ENCODE measurements at places on chromosomes 11 and 22.

GRCh38 chr22:22429369-22430108 lies 79.0 kb downstream of the ZNF280B start:
- no peak for DNase-seq

DNA sequence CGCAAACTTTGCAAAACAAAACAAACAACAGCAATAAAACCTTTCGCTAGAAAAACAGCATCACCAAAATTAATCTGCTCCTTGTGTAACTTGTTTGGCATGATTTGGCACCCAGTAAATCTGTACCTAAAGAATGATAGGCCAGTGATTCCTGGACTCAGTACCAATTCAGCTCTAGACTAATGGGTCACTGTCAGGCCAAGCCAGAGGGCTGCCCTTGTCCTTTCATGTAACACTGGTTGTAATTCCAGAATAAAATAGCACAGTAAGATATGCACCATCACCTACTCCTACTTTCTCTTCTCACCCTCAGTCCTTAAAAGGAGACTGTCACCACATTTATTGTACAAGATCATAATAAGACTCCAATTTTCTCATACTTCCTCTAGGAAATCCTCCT lies 341.6 kb upstream of the PITPNB start:
- DNase-seq = no peak

DNA sequence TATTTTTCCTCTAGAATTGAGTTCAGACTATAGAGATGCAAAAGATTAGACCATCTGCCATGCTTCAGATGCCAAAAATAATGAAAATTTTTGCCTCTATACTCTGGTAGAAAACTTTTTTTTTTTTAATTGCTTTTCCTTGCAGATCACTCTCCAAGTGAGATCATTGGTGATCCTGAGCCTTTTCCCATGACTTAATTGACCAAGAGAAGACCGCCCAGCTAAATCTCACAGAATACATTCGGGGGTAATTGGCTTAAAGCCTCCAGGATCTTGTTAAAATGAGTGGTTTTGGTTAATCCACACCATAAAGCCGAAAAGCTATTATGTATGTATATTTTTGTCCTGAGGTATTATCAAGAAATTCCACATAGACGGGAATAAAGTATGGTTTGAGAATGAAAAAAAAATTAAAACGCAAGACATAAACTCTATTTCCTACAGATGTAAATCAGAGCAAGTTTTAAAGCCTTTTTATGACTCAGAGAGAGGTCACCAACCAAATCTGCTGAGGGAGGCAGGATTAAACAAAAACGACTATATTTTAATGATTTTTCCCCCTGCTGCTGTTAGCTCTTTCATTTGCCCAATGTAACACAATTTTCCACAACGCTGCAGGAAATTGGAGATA lies 64.0 kb downstream of the PARVA start:
- DNase-seq = no peak

GRCh38 chr22:25817092-25817943 lies 75.3 kb downstream of the MYO18B start:
- no peak for DNase-seq

GRCh38 chr11:79362206-79362757 lies 78.5 kb downstream of the TENM4 start:
- no peak for DNase-seq

DNA sequence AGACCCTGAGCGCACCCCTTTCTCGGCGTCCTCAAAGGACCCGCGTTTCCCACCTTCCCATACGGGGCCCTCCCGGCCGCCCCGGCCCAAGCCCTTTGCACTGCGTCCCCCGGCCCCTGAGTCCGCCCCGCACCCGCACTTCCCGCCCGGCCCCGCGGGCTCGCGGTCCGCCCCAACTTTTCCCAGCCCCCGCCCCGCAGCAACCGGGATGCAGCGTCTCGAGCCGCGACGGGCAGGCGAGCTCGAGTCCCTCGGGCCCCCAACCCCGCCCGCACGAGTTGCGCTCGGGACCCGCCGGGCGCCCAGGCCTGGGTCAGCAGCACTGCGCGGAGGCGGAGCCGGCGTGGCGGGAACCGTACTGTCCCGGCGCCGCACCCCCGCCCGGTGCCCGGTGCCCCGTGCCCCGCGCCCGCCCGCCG lies 371 bp downstream of the SMCO4 start:
- no peak for DNase-seq

GRCh38 chr22:27768027-27768653 lies 33.4 kb downstream of the MN1 start:
- no peak for DNase-seq

DNA sequence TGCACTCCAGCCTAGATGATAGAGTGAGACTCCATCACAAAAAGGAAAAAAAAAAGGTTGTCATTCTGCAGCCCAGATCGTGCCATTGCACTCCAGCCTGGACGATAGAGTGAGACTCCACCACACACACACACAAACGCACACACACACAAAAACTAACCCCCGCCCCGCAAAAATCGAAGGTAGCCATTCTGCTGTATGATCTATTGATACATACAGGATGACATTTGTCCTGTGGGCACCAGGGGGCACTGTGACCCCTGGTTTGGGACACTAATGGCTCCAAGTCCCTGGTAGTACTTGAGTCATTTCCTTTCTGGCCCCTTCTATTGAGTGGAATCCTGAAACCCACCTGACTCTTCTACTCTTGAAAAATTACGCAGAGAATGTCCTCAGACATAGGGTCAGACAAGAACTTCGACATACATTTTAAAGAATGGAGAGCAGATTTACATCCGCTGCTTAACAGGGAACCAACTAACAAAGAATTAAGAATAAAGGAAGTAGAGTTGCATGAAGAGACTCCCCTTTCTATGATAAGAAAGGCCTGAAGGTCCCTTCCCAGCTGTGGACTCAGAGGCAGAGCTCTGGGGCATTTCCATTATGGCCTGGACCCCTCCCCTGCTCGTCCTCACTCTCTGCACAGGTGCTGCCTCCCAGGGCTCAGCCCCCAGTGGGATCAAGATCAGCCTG lies 35.0 kb upstream of the PRAME start:
- DNase-seq = peak; percentile 26

DNA sequence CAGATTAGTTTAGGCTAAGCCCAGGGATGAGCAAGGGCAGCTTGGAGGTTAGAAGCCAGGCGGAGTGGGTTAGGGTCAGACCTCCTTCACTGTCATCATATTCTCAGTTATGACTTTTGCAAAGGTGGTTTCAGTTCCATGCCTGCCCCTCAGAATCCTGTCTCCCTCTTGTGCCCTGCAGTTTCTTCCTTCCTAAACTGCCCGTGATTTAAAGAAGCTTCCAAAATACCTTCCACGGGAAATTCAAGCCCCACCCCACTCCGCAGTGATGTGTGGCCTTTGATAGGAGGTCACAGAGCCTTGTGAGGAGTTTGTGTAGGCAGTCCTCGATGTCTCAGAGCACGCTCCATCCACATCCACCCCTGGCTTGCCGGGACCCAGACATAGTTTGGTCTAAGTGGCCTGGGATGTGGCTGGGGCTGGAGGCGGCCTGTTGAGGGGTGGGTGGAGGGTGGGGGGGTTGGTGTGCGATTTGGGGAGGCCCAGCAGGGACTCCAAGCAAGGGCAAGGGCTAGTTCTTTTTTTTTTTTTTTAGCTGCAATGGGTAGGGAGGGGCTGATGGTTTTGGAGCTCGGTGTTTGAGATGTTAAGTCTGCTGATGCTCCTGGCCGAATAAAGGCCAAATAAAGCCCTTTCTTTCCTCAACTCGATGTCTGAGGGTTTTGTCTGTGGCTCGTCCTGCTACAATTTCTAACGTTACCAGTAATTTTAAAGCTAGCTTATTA lies 1.6 kb upstream of the IFITM1 start:
- no peak for DNase-seq

DNA sequence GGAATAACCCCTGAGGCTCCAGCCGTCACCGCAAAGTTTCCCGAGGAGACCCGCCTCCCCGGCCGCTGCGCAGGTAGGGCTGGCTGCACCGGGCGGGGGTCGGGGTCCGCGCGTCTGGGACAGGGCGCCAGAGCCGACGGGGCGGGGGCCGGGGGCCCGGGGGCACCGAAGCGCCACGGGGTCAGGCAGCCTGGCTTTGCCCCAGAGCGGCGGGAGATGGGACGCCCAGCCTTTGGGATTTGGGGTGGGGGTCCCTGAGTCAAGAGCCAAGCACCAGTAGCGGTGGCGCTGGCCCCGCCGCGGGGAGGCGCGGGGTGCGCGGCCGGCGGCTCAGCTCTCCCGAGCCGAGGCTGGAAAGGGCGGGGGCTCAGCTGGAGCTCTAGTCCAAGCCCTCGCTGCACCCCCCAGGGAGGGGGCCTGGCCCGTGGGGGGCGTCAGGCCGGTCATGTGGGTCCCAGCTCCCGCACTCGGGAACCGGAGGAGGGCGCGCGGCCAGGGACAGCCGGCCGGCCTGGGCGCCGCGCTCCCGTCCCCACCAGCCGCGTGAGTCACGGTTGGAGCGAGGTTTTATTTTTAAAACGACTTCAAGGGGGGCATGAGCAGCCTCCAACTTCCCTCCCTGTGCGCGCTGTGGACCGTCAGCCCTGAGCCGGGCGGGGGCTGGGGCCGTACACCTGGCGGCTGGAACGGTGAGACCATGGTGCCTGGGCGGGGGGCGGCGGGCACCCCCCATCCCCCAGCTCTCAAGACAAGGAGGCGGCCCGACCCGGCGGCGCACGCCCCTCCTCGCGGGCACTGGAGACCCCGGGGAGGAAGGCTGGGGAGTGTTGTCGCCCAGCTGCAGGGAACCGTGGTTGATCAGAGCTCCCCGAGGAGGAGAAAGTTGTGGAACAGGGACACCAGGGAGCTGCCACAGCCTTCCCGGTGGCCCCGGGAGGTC lies 626 bp downstream of the FLRT1 start:
- DNase-seq = no peak

GRCh38 chr11:120137611-120138521 lies at the start of gene TRIM29:
Gene TRIM29, minus strand, starts transcription at chr11:120138113. Its CDS starts 82 bp downstream, at chr11:120138031.
- DNase-seq = no peak

DNA sequence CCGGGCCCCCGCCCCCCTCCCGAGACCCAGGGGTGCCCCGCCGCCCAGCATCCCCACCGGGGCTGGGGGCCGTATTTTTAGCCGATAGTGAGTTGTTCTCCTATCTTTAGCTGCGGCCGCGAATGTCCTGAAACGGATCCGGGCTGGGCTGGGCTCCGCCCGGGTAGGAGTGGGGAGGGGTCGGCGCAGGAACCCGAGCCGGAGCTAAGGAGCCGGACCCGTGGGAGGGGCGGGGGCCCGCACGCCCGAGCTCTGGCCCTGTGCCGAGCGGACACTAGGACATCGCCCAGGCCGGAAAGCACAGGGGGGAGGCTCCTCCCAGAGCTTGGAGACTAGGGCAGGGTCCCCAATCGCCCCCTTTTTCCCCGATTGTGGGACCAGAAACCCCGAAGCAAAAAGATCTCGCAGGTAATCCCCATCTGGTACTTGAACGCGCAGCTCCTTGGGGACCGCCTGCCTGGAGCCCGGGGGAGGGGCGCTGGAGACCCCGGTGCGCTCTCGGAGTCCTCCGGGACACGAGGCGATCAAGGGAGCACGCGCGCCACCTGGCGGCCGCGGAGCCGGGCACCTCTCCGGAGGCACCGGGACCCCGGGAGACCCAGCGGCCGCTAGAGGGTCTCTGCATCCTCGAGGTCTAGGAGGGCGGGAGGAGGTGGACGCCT lies 669 bp downstream of the CDC42EP2 start:
- peak; percentile 65 for DNase-seq

GRCh38 chr11:128802358-128802981 lies 64.6 kb downstream of the KCNJ1 start:
- DNase-seq = no peak

DNA sequence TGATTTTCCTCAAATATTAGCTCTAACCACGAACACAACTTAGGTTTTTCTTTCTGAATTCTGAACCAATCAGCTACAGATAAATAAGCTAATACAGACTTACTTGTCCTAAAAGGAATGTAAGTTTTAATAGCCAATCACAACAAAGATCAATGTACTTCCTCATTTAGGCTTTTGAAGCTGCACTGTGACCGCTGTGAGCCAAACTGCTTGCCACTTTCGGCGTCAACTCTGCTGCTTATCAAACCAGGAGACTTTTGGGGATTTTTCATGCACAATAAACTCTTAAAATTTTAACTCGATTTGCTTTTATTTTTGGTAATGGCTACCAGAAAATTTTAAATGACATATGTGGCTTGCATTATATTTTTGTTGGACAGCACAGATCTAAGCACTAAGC lies 92.5 kb downstream of the TMPRSS5 start:
- no peak for DNase-seq

GRCh38 chr22:49963647-49964026 lies 3.1 kb downstream of the PIM3 start:
- no peak for DNase-seq

GRCh38 chr11:35682230-35683173 lies 19.9 kb downstream of the TRIM44 start:
- DNase-seq = no peak

DNA sequence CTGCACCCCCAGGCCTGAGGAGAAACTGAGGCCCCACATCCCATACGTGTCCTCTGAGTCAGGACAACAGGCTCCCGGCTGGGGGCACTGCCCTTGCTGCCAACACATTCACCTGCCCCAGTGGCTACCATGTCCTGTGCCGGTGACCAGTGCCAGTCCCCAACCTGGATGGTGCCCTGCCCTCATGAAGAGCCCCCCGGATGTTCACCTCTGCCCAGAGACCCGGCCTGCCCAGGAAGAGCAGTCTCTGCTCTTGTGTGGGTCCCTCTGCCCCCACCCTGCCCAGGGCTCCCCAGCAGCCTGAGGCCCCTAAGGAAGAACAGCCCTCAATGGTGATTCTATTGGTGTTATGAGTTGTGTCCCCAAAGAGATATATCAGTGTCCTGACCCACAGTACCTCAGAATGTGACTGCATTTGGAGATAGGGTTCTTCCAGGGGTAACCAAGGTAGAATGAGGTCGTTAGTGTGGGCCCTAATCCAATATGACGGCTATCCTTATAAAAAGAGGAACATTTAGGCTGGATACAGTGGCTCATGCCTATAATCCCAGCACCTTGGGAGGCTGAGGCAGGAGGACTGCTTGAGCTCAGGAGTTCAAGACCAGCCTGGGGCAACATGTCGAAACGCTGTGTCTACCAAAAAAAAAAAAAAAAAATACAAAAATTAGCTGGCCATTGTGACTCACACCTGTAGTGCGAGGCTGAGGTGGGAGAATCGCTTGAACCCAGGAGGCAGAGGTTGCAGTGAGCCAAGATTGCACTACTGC lies 13.2 kb upstream of the DGCR8 start:
- DNase-seq = no peak

DNA sequence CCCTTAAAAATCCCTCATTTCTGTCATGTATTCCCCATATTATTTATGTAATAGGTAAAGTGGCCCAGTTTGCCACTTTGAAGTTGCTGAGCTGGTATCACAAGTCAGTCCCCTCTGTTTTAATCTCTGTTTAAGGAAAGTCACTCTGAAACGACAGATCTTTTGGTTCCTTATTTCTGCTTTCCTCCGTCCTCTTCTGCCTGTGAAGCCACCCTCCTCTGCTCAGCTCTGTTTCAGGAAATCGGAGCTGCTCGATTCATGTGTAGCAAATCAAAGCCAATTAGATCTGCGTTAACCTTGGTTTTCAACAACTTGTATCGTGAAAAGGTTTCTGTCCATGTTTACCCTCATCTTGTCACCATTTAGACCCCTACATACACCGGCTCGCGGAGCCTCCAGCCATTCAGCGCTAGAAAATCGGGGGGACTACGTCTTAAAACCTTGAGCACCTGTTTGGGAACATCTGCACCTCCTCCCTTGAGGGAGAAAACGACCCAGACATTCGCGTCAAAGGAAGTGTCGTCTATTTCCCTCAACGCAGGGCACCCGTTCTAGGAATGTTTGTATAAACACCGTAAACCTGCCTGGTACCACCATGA lies 576 bp upstream of the SC5D start:
- DNase-seq = no peak

GRCh38 chr22:22959147-22959827 lies 71.7 kb downstream of the IGLL5 start:
- DNase-seq = peak; percentile 52

GRCh38 chr11:7278314-7278917 lies 26.7 kb downstream of the SYT9 start:
- no peak for DNase-seq

- DNase-seq = no peak
These were observed 49.4 kb upstream of the TBCEL start for GRCh38 chr11:120974466-120974865.
